ENCODE measurements at places on chromosomes 1 and 21.

DNA sequence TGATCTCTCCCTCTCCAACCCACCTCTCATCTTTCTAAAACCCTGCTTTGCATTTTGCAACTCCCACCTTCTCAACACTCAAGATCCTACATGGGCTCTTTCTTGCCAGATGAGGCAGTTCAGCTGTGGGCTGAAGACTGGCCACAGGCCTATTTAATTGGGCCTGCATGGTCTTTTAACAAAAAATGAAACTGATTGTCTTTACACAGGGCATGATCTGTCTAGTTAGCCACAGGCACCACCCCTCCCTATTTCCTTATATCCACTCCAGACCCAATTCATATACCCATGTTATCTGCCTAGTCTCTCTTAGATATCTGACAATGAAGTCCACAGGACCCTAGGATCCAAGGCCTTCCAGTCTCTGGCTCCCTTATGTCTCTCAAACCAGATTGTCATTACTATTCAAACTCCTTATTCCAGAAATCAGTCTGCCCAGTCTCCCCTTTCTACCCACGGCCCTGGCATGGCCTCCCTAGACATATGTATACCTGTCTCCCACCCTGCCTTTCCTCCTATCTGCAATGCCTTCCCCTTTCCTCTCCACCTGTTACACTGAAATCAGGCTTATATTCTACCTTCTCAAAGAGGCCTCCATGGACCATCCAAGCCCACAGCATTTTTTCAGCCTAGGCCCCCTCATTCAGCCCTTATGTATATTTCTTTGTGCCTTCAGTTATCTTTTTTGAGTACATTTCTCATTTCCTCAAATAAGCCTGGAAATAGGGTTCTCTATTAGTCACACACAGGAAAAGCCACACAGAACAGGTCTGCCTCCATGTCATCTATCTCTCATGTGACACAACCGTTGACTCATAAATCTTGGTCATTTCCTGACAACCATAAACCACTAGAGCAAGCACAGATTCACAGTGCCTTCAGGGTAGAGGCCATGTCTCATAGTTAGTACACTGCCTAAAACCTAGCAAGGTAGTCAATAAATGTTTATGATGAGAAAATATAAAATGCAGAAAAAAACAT lies 39.0 kb downstream of the LPAR3 start:
- no peak for DNase-seq

GRCh38 chr1:40978886-40979240 lies 633 bp upstream of the CTPS1 start:
- DNase-seq: no peak

DNA sequence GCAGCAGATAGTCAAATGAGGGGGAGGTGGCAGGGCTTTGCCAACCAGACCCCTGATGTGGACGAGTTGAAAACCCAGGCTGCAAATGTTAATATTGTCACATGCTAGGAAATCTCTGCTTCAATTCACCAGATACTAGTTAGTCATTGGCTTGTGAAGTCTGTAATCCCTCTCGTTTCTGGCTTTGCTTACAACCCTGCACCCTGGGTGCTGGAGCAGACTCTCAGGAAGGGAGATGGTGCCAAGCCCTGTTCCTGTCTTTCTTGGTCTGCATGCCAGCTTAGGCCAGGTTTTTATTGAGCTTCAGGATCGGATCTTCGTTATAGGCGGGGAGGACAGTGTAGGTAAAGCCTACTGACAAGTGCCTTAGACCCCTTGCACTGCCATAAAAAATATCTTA lies 53.3 kb downstream of the MDM4 start:
- no peak for DNase-seq

GRCh38 chr1:67228791-67229190 lies 62.5 kb downstream of the IL23R start:
- no peak for DNase-seq

DNA sequence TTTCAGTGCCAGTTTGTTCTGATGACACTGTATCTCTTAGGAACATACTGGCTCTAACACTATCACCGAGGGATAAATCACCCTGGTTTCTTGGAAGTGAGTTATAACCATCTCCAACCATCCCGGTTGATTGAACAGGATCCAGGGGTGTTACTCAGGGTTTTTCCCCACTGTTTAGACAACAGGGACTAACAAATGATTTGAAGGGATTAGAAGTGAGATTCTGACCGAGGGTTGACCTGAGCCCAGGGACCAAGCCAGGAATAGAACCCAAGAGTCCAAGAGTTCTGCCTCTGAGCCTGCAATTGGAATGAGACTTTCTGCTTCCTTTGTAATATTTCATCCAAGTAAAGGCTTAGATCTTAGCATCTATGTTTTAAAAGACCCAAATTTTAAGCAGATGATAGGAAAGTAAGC lies 154.0 kb downstream of the DHRS3 start:
- DNase-seq: no peak

- DNase-seq: no peak
These were observed 15.0 kb upstream of the KCNN3 start for GRCh38 chr1:154884869-154885701.

- DNase-seq: no peak
These were observed 545.2 kb downstream of the MRPL39 start for GRCh38 chr21:25062061-25062460.

DNA sequence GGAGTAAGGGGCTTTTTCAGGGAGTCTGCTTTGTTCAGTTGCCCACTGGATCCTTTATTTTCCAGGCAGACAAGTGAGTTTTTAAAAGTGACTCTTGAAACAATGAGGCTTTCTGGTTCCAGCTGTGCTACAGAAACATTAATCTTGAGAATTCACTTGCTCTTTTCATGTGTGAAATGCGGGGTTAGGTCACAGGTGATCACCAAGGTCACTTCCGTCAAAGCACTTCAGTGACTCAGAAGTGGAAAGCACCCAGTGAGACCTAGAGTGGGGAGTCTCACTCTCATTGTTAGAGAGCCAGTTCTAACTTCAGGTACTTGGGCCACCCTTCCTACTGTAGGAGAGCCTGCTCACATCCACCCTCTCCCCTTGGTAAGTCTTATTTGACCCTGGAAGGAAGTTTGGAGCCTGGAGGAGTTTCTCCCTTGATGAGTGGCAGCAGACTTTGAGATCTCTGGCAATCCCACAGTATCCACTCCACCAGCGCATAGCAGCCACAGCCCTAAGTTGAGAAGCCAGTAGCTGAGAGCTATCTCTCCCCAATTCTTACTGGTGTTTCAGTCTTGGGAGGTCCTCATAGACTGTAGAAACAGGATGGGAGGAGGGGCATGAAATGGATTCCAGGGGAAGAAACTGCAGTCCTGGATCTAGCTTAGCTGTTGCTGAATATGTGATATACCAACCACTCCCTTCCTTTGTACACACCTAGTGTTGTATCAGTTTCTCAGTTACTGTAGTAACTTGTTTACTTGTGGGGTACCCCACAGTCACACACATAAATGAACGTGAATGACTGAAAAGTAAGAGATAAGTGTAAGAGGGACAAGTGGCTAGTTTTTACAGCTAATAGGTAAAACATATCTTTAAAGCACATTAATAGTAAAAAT lies 3.1 kb downstream of the TACSTD2 start:
- no peak for DNase-seq

- no peak for DNase-seq
These were observed 97.2 kb downstream of the WDR64 start for GRCh38 chr1:241749041-241749944.

GRCh38 chr1:241357366-241358340 lies 648 bp upstream of the RGS7 start:
- DNase-seq: no peak

- DNase-seq: no peak
These were observed 222.7 kb downstream of the SLC35F3 start for GRCh38 chr1:234127026-234127671.

DNA sequence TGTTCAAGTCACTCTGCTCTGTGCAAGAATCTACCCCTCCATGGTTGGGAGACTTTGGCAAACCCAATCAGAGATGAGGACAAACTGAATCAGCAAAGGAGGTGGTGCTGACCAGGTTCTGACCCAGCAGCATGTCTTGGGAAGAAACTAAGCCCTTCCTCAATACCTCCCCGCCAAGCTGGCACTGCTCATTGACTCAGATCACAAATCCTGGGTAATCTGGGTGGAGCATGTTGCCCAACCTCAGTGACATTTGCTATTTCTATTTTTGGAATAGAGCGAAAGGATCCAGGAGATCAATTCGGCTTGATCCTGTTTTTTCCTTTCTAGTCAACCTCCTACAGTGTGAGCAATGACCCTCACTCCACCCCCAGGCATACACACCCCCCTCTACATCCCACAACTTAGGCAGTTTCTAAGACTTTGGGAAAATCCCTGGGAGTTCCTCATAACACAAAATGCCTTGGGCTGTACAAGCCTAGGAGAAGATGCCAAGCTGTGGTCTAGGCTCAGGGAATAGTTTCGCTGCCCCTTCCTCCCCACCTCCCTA lies 166.8 kb upstream of the KCNJ6 start:
- no peak for DNase-seq

- DNase-seq: peak; percentile 38
These were observed 574 bp downstream of the ITPKB start for GRCh38 chr1:226738421-226738994.

- DNase-seq: no peak
These were observed 27.0 kb downstream of the SDC3 start for GRCh38 chr1:30881319-30882181.

DNA sequence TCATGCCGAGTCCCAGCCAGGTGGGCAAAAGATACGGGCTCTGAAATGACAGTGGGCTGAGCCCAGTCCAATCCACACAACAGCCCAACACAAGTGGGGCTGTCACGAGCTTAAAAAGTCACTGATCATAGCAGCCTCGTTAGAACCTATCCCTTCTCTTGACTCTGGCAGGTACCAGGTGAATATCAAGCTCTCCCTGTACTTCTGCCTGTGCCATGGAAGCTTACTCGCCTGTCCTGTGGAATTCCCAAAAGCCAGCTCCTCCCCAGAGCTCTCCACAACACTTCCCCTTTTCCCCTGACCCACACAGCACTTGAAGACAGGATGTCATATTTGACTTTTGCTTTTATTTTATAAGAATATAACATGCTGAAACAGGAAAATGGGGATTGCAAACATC lies 5.9 kb downstream of the RGS16 start:
- DNase-seq: no peak

DNA sequence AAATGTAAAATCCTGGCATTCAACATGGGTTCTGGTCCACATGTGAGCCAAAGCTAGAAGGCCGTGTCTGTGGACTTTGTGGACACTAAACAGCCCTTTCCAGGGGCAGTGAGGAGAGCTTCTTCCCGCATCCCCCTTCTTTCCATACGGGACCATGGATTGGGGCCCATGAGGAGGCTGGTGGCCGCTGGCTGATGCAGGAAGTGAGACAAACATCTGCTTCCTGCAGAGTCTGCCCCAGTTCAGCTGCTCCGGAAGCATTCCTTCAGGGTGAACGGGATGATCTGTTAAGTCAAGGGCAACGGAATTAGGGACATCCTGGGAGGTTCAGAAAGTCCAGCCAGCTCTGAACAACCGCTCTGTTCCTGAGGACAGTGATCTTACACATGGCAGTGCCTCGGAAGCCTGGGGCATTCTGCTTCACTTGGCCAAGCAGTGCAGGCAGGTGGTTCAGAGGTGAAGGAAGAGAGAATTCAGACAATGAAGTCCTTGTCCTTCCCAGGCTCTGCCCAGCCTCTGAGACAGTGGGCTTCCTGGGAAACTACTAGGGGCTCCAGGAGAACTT lies 1.5 kb downstream of the CA6 start:
- DNase-seq: no peak

- no peak for DNase-seq
These were observed 159.1 kb upstream of the C8B start for GRCh38 chr1:57124768-57125446.

DNA sequence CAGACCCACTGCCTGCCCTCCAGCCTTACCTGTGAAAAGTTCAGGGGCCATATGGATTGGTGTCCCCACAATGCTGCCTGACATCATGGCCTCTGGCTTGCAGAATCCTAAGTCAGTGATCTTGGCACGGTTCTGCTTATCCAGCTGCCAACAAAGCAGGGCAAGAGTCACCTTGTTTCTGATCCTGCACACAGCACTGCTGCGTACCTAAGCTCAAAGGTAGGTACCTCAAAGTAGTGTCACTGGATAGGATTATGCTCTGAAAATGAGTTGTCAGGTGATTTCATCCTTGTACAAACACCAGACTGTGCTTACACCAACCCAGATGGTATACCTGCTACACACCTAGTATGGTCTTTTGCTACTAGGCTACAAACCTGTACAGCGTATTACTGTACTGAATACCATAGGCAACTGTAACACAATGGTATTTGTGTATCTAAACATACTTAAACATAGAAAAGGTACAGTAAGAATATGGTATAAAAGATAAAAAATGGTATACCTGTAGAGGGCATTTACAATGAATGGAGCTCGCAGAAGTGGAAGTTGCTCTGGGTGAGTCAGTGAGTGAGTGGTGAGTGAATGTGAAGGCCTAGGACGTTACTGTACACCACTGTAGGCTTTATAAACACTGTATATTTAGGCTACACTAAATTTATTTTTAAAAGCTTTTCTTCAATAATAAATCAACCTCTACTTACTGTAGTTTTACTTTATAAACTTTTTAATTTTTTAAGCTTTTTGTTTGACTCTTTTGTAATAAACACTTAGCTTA lies 29.1 kb upstream of the RBBP5 start:
- no peak for DNase-seq

GRCh38 chr1:20883766-20884165 lies 96.7 kb upstream of the HP1BP3 start:
- no peak for DNase-seq

Measured in left ventricle myocardium inferior (tissue), 1 donor.